ENCODE measurements at places on chromosomes 3 and 15. TPM values are rescaled to one million over a fixed set of nuclear protein-coding genes. Genes with fewer than 3 reads are reported as not detected.

NR2F2 gene
- total RNA-seq: 27.3 TPM

TMA7 gene
- total RNA-seq: 177 TPM

AEN gene
- total RNA-seq: 94.3 TPM

SAMD7 gene
- total RNA-seq: not detected

PLXNA1 gene
- 118 TPM for total RNA-seq

TGM5 gene
- total RNA-seq: not detected

ADAMTS9 gene
- 6.5 TPM for total RNA-seq

DISP2 gene
- 0.30 TPM for total RNA-seq

TXNRD3 gene
- total RNA-seq: 7.1 TPM

NEK10 gene
- total RNA-seq: 2.7 TPM

TRPC1 gene
- 35.5 TPM for total RNA-seq

SLC7A14 gene
- total RNA-seq: 4.9 TPM

MESP2 gene
- total RNA-seq: 0.30 TPM

SENP7 gene
- total RNA-seq: 8.9 TPM

ADGRG7 gene
- 0.30 TPM for total RNA-seq
